ENCODE measurements at places on chromosomes 1 and 21.

DNA sequence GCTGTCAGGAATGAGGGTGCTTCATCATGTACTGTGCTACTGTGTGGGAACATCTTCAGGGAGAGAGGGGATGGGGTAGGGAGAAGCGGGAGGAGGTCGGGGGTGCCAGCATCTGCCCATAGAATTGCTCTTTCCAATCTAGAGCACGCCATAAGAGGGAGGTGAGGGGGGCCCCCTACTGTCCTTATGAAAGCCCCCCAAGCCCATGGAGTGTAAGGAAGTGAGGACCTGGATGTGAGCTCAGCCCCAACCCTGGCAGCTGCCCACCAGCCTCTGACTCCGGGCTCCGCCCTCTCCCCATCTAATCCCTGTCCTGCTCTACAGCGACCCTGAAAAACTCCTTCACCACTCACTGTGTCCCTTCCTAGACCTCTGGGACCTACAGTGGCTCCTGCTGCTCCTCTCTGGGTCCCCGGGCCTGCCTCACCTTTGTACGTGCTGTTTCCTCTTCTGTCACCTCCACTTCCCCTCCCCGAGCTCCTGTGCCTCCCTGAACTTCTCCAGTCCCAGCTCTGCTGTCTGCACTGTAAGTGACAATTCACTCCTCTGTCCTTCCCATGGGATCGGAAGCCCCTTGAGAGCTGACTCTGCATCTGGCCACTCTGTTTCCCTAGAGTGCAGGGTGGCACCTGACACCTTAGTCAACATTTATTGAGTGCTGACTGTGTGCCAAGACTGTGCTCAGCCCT is 269.4 kb downstream of the PTPRU start:
- no peak for DNase-seq

DNA sequence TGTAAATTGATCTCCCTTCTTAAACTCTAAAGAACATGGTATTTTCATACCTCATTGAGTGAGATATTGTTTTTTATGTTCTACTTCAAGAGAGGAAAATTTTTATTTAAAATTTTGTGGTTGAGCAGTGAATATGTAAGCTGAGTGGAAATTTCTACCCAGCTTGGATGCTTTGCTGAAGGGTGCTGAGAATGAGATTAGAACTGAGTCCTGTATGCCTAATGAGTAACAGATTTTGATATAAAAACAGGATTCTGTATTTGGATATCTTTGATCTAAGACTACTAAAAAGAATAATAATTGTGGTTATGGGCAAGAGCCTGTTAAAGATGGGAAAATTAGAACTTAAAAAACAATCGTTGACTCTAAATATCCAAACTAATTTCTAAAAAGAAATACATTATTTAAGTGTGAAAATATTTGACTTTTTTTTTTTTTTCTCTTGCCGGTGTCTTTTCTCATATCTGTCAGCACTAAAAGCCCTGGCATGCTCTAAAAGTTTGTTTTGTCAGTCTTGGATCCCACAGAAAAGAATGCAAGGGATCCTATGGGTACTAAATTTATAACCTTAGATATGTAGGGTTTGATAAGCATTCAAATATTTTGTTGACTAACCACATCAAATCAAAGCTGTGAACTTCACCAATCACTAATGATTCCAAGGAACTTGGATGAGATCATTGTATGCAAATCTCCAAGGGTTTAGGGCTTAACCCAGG is 652.3 kb downstream of the PTPRC start:
- DNase-seq = no peak

GRCh38 chr1:203549309-203549708 is 55.4 kb downstream of the OPTC start:
- DNase-seq = no peak

GRCh38 chr1:86396498-86396890 is 371 bp upstream of the ODF2L start:
- DNase-seq = no peak

GRCh38 chr1:154992721-154993571 is 440 bp upstream of the LENEP start:
- no peak for DNase-seq

DNA sequence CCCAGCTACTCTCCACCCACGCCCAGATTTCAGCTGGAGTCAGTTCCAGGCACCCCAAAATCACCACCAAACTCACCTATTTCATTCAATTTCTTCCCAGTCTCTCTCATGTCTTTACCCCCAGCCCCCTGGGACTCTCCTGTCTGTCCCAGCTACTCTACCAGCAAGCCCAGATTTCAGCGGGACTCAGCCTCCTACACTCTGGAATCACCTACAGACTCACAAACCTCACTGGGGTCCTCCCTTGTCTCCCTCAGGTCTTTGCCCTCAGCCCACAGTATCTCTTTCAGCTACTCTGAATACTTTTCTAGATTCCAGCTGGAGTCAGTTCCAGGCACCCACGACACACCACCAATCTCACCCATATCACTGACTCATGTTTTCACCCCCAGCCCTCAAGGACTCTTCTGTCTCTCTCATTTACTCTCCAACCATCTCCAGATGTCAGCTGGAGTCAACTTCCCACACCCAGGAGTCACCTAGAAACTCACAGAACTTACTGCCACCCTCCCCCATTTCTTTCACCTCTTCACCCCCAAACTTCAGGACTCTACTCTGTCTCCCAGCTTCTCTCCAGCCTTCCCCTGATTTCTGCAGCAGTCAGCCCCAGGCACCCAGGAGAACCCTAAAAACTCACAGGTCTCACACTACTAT is 1529.3 kb upstream of the TPTE start:
- DNase-seq = no peak
